ENCODE measurements at places on chromosomes 13 and 19.

GRCh38 chr19:8335343-8336071 lies 7.6 kb downstream of the KANK3 start:
- DNase-seq, result peak; percentile 46

- DNase-seq, result no peak
Measured at GRCh38 chr13:39512687-39513086, 90.3 kb downstream of the LHFPL6 start.

DNA sequence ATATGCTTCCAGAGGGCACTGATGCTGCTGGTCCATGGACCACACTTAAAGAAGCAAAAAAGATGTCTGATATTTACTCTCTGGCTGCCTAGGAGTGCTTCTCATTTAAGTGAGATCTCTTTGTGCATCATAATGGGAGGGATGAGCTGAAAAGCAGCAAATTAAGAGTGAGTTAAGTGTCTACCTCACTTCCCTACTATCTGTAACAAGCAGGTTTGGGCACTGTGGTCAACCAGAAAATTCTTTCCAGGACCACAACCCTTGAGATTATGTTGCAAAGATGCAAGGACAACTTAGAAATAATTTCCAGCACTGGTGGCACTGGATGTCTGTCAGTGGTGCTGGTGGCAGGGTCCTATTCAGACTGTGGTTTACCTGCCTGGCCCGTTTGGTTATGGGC lies 52.1 kb upstream of the USPL1 start:
- no peak for DNase-seq

DNA sequence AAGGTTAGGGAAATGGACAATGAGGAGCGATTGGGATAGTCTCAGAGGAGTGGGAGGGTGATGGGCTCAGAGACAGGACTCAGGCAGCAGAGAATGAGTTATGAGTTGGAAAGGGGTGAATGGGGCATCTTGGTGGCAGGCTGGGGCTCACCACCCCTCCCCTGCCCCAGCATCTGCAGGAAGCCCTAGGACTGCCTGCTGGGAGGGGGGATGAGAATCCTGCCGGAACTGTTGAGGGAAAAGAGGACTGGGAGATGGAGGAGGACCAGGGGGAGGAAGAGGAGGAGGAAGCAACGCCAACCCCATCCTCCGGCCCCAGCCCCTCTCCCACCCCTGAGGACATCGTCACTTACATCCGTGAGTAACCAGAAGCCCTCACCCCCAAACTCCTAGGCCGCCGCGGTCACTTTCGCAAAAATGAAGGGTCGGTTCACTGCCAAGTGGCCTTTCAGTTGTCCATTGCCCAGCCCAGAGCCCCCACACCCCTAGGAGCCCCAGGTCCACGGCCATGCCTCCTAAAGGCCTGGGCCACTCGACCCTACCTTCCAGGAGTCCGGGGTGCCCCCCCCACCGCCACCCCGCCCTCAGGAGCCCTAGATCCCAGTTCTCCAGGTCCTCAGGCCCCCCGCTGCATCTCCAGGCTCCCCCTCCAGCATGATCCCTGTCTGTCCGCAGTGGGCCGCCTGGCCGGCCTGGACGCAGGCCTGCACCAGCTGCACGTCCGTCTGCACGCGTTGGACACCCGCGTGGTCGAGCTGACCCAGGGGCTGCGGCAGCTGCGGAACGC lies 764 bp downstream of the CLEC11A start:
- no peak for DNase-seq

DNA sequence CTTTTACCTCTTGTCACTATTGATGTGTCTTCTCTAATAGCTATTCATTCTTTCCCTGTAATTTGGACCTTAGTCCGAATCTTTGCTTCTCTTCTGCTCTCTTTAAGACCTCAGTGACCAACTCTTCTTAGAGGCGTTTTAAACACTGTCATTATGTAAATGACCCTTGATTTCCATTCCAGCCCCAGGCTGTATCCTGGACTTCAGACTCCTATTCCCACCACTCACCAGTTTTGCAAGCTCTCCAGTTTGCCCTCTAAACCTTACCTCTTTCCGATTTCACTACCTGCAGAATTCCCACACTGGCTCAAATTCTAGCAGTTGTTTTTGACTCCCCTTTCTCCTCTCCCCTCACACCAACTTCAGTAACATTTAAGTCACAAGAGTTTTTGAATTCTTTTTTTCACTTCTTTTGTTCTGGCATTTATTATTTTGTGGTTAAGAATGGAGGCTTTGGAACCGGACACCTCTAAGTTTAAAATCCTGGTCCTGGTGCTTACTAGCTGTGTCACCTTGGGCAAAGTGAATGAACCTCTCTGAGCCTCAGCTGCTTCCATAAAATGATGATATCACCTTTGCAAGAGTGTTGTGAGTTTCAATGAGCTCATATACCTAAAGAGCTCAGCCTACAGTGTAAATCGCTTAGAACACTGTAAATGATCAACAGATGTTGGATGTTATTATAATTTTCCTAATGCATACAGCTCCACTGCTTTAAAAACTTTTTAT lies 13.6 kb upstream of the HMGB1 start:
- no peak for DNase-seq

DNA sequence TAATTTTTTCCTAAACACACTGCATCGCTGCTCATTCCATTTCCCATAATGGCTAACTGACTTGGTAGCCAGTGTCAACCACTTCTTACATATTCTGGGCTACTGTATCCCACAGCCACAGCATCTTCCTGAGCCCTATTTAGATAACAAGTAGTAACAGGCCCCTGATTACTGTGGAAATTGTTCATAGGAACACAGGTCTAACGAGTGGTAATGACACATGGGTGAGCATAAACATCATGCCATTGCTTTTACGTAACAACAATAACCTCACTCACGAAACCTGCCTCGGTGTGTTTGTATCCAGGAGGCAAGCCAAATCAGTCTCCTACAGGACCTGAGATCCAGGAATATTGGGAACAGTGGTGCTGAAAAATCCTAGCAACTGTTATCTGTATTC lies 438.6 kb downstream of the KLF5 start:
- no peak for DNase-seq

DNA sequence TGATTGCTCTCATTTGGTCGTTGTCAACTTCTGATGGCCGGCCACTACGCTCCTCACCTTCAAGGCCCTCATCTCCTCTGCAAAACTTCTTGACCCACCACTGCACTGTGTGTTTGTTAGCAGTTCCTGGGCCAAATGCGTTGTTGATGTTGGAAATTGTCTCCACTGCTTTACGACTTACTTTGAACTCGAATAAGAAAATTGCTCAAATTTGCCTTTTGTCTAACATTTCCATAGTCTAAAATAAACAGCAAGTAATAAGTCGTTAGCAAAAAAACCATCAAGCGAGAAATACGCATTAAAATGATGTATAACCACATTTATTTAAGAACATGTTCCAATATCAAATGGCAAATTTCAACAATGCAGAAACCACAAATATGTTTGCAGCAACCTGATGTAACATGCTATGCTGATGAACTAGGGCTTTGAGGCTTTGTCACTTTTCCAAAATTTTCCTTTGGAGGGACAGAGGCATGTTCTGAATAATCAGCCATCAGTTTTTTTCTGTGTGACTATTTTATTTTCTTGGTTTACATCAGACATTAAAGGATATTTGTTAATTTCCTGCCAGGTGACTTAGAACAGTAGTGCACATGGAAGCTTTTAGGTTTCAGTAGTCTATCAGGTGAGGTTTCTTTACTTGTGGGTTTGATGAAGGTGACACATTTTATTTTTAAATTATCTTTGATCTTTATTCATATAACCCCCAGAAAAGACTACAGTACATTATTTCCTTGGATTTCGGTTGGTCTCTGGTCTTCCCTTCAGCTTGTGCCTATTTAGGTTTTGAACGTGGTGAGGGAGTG lies 74.7 kb upstream of the TEX29 start:
- DNase-seq, result no peak

- DNase-seq, result no peak
Measured at GRCh38 chr13:97194479-97194878, 27.7 kb upstream of the MBNL2 start.

DNA sequence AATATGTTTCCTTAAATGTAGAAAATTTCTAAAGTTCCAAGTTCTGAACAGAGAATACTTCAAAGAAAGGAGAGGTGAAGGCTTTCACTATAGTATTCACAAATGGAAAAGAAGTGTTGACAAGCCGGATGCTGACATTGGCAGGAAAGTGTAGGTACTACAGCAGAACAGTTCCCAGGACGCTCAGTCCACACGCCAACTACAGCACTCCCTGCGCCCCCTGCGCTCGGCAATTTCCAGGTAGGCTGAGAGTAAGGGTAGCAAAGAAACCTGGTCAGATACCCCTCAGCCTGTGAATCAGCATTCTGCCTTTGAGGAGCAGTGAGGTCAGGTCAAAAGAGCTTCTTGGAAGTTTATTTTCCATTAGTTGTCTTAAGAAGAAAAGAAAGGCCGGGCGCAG lies 115.3 kb downstream of the NALCN start:
- DNase-seq, result no peak

GRCh38 chr19:5058521-5059212 lies 89.8 kb downstream of the KDM4B start:
- DNase-seq, result no peak

GRCh38 chr13:112837371-112838037 lies 131.5 kb upstream of the MCF2L start:
- DNase-seq, result no peak

DNA sequence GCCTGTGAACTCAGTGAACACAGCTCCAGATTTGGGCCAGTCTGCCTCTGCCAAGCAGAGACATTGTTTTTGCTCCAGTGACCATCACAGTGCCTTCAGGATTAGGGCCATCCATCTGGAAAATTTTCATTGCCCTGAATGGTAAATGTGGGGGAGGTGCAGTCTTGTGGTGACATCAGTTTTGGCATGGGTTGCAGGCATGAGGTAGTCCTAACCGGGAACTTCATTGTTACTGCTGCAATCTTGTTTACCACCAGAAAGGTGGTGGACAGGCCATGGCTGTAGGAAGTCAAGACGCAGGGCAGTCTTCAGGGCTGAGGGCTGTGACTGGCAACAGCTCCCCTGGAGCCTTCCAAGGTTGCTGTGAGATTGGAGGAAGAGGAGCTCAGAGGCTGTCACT lies 55.2 kb downstream of the SPATA13 start:
- DNase-seq, result no peak

- no peak for DNase-seq
Measured at GRCh38 chr19:15276620-15277215, 44.5 kb upstream of the EPHX3 start.

DNA sequence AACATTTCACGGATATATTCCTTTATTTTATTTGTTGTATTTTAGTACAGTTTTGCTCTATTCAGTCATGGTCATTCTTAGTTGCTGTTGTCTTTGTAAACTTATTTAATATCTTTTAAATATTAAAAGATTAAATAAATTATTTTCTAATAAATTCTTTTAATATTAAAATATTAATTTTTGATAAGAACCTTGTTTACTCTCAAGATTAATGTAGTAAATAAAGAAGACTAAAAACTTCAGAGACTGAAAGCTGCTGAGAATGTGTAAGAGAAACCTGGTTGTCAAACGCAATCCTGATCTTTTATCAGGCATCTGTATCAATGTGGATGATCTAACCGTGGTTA lies 34.4 kb upstream of the SACS start:
- DNase-seq, result no peak

DNA sequence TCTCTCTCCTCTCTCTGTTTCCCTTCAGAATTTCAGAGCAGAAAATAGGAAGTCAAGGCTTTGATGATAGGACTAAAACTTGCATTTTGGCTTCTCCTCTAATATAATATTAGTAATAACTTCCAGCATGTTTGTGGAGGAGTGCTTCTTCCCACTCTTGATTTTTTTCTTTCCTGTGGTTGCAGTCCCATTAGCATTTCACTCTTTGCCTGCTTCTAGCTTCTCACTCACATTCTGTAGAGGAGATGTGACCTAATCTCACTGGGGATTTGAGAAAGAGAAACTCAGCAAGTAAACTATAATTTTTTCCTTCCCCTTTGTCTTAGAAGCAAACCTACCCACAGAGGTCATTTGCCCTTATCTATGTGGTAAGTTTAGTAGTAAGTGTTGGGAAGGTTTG lies 169.4 kb upstream of the HTR2A start:
- DNase-seq, result no peak

- no peak for DNase-seq
Measured at GRCh38 chr19:14265290-14266036, 59.5 kb upstream of the ADGRL1 start.

DNA sequence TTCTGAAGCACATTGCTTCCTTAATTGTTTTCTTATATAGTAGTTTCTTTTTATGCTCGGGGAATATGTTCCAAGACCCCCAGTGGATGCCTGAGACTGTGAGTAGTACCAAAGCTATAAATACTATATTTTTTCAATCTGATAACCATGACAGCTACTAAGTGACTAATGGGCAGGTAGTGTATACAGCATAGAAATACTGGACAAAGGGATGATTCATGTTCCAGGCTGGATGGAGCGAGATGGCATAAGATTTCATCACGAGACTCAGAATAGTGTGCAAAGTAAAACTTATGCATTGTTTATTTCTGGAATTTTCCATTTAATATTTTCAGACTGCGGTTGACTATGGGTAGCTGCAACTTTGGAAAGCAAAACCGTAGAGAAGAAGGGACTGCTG lies 47.9 kb upstream of the OLFM4 start:
- DNase-seq, result no peak

GRCh38 chr19:48169578-48169938 lies 586 bp downstream of the LIG1 start:
- peak; percentile 94 for DNase-seq

GRCh38 chr19:52722062-52723003 lies 12.5 kb downstream of the ZNF611 start:
- DNase-seq, result no peak

DNA sequence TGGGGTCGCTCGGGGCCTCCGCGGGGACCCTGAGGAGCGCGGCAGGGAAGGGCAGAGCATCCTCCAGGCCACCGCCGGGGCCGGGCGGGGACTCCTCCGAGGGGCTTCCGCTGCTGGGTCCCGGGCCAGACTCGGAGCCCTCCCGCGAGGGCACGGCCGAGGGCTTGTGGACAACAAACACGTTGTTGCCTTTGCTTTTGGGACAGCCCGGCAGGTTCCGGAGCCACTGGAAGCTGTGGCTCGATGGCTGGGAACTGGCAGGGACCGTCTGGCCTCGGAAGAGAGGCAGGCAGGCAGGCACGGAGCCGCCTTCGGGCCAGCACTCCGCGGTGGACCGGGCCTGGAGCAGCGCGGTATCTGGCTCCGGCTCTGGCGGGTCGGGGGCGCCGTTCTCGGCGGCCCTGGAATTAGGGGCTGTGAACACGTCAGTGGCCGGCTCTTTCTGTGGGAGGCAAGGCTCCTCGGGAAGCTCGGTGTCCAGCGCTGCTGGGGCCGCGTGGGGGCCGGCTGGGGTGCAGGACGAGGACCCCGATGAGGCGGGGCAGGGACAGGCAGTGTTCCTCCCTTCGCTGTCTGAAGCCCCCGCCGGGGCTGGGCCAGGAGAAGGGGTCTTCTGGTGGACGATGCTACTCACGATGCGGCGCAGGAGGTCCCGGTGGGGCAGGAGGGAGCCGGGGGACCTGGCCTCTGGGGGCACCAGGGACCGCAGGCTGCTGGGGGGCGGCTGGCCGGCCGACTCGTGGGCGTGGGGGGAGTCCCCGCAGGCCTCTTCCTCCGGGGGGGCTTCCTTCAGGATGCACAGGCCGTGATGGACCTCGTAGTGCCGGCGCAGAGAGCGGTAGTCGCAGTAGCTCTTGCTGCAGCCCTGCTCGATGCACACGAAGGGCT lies 27.6 kb downstream of the ZNF541 start:
- DNase-seq, result no peak

GRCh38 chr19:18205200-18205892 lies 1.5 kb upstream of the RAB3A start:
- peak; percentile 67 for DNase-seq

GRCh38 chr19:41521931-41522555 lies 53.9 kb upstream of the CEACAM21 start:
- DNase-seq, result peak; percentile 56

All from stimulated activated naive CD8-positive, alpha-beta T cell treated with anti-CD3 and anti-CD28 coated beads, Interleukin-15, Interleukin-2, amounts not matched to agents 100 U/mL and 50 U/mL, for 24 hours (primary cell).